ENCODE measurements at places on chromosomes 6 and 20.

DNA sequence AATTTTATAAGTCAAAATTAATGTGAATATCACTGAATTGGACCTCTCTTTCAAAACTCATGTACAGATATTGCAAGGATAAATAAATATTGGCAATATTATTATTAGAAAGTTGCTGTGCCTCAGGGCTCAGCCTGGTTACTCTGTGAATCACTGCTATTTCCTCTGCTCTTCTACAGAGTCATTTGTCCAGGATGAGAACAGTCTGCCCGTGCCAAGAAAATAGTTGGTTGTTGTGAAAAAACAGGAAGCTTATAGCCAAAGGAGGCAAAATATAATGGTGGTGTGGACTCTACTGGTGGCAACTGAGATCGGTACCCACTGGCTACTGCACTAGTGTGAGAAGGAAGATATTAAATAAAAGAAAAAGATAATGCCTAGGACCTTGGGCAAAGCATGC lies 93.6 kb downstream of the RIMS1 start:
- no peak for DNase-seq

- no peak for DNase-seq
Measured at GRCh38 chr20:62019144-62019805, 46.4 kb downstream of the TAF4 start.

- no peak for DNase-seq
Measured at GRCh38 chr20:955111-955510, 39.0 kb upstream of the ANGPT4 start.

- no peak for DNase-seq
Measured at GRCh38 chr6:29557320-29557719, 2.2 kb downstream of the UBD start.

DNA sequence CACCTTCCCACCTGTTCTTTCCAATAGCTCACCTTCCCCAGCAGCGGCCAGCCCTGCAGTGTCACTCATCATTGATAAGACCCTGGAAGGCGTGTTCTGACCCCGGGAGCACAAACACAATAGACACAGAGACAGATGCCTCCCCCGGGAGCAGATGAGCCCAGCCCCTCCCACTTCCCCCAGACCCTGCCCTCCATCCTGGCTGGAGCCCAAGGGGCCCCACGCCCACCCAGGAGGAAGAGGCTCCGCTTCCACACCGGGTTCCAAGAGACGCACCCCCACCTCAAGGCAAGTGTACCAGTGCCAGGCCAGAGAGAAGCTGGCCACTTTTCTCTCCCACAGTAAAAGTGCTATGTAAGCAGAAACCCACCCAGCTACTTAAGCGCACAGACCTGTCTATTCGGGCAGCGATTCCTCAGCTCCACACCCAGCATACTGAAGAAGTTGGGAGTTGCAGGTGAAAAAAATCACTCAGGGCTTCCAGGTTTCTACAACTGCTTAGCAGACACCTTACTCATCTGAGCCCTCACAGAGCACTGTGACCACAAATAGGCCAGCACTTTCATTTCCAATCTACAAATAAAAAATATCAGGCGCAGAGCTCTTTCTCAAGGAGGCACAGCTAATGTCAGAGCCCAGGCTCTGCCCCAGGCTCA lies 93.4 kb upstream of the NXT1 start:
- no peak for DNase-seq

GRCh38 chr6:17908831-17909230 lies 78.6 kb downstream of the KIF13A start:
- no peak for DNase-seq

GRCh38 chr20:10288954-10289646 lies 70.5 kb downstream of the SNAP25 start:
- DNase-seq, result no peak

- DNase-seq, result no peak
Measured at GRCh38 chr6:882084-882598, 189.2 kb upstream of the EXOC2 start.
